NCI-H1694 (cell line): ENCODE measurements at places on chromosomes 3 and 15.

- no peak for DNase-seq
Observed at GRCh38 chr3:101900316-101900715, 51.0 kb downstream of the NFKBIZ start.

GRCh38 chr3:185420762-185421161 is 57.8 kb downstream of the MAP3K13 start:
- peak; percentile 82 for DNase-seq

GRCh38 chr3:101377209-101377608 is 56.8 kb upstream of the IMPG2 start:
- DNase-seq = no peak

DNA sequence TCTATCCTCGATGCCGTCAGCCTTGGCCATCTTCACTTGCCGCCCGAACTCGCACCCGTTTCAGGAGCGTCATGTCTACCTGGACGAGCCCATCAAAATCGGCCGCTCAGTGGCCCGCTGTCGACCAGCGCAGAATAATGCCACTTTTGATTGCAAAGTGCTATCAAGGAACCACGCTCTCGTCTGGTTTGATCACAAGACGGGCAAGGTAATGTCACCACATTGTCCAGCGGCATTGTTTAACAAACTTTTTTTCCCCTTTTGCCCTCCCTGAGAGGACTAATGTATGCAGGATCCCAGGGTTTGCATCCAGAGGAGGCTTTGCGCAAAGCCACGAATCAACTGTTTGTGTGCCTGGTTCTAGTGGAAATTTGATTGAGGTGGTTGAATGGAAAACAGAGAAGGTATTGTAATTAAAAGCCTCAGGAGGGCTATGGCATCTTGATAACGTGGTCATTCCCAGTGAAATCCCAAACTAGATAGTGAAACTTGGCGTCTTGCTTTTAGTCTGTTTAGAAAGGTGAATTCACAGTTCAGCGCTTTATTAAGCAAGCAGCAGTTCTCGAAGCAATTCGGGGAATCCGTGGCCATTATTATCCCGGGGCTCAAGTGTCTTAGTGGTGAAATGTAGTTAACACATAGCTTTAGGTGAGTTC is 1.7 kb downstream of the SLMAP start:
- DNase-seq = no peak
